Vagina (tissue), 2 donors: ENCODE measurements at places on chromosomes 4 and X.

GRCh38 chr4:56757821-56758411, 63.6 kb downstream of the SPINK2 start:
- DNase-seq: no peak

GRCh38 chrX:10190367-10190766, 33.6 kb downstream of the CLCN4 start:
- DNase-seq: no peak

DNA sequence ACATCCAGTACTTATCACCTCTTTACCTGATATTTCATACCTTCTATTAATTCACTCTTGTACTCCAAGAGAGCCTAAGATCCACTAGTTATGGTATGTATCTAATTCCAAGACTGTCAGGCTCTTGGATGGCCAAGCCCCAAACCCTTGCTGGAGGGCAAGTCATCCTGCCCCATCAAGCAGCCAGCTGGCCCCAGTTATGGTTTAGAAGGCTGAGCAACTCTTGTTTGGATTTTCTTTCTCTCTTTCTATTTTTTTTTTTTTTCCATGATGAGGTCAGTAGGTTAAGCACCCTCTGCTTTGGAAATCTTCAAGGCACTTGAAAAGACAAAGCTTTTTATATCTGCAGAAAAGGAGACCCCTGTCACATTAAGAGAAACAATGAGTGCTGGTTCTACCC, 10.9 kb upstream of the FGF16 start:
- DNase-seq: no peak

GRCh38 chr4:7161721-7162214, 30.6 kb upstream of the SORCS2 start:
- no peak for DNase-seq

DNA sequence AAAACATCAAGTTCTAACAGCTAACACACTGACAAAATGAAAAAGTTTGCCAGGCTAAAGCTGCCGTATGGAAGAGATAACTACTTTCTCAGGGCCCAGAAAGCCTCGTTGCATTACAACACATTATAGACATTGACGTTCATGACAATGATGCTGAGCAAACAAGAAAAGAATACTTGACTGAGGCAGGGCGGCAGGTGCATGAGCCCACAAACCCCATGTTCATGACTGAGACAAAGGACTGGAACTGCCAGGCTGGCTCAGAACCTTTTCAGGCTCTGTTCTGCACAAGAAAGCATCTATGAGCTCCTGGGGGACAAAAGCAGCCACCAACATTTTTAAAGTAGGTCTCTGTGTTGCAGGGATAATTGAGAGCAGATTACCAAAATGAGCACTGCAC, 13.6 kb downstream of the TLR6 start:
- DNase-seq: no peak

- DNase-seq: no peak
Observed at GRCh38 chr4:84733343-84734033, 150.6 kb downstream of the CDS1 start.

GRCh38 chr4:15652191-15652590, 3.0 kb downstream of the FBXL5 start:
- no peak for DNase-seq

DNA sequence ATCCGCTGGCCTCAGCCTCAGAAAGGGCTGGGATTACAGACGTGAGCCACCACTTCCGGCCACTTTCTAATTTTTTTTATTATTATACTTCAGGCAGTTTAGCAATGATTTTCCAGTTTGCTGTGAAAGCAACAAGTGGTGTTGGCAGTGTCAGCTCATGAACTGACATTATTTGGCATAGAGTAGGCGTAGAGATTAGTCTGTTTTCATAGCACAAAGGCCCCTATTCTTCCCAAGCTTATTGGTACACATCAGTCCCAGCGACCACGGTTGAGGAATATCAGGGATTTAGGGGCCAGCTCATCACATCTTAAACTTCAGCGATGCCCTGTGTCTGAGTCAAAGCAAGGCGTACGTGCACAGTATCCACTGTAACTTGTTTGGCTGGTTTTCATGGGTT, 53.0 kb upstream of the RASSF6 start:
- DNase-seq: no peak

DNA sequence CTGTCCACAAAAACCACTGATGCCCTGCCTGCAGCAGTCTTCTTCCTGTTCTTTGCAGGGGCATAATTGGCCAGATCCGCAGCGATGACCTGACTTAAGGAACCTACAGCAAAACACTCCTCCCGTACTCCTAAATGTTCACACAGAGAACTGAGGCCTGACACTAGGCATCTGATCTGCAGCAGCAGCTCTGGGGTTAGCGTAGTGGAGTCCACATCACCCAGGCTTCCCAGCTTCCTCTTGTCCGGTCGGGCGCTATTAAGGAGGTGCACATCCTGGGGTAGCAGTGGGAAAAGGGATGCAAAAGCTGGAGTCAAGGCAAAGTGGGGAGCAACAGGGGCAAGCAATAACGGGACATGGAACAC, 758 bp downstream of the SCFD2 start:
- DNase-seq: no peak

DNA sequence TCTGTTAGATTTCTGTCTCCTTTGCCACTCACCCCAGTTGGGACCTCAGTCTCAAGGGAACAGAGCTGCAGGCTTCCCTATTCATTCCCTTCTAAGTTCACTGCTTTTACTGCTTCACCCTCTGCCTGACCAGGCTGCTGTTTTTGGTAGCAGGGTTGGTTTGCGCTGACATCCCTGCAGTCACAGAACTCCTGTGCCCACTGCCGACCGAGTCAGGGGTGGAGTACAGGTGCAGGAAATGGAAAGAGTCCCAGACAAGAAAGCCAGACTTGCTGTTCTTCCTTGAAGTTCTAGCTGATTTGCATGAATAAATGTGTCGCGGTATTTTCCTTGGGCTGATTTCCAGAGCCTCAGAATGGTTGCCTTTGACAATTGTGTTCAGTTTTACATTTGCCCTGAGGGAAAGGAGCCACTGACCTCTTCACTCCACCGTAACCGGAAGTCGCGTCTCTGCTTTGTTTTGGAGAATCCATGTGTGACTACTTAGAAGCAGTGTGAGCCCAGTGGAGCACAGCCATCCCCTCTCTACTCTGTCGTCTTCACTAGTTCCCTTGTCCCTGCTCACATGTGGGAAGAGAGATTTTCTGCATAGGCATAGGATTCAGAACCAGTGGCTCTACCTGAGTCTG, 84.8 kb downstream of the TNIP2 start:
- DNase-seq: no peak

GRCh38 chr4:48483777-48484493, 792 bp downstream of the SLC10A4 start:
- DNase-seq: no peak

DNA sequence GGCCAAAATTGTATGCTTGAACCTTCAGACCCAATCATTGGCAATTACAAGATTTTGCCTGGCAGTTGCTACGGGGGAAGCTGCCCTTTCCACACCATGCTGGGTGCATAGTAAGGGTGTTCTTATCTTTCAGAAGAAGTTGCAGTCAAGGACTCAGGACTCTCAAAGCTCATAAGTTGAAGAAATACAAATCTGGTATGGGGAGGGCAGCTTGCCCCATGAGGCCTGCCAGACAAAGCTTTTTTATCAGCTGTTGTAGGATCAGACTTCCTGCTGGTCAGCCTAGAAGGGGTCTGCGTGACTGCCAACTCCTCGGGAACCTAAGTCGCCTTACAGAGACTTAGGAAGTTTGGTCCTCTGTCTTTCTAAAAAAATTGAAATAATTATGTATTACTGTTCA, 174.9 kb upstream of the TECRL start:
- DNase-seq: no peak

- DNase-seq: no peak
Observed at GRCh38 chr4:142365391-142365790, 480.7 kb downstream of the INPP4B start.

- DNase-seq: no peak
Observed at GRCh38 chrX:71586929-71587328, 8.7 kb downstream of the GCNA start.

GRCh38 chr4:31998807-31999206, 1278.6 kb downstream of the PCDH7 start:
- no peak for DNase-seq

DNA sequence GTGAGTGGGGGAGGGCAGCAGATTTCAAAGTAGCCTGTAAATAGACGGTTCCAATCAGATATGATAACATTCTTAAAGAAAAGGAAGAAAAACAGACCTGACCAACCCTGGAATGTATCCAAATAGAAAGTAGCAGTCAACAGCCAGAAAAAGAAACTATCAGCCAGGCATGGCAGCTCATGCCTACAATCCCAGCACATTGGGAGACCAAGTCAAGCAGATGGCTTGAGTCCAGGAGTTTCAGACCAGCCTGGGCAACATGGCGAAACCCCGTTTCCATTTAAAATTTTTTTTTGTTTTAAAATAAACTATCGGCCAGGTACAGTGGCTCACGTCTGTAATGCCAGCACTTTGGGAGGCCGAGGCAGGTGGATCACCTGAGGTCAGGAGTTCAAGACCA, 125.0 kb downstream of the THOC2 start:
- no peak for DNase-seq

- no peak for DNase-seq
Observed at GRCh38 chr4:7756071-7756470, 183.6 kb downstream of the AFAP1 start.

DNA sequence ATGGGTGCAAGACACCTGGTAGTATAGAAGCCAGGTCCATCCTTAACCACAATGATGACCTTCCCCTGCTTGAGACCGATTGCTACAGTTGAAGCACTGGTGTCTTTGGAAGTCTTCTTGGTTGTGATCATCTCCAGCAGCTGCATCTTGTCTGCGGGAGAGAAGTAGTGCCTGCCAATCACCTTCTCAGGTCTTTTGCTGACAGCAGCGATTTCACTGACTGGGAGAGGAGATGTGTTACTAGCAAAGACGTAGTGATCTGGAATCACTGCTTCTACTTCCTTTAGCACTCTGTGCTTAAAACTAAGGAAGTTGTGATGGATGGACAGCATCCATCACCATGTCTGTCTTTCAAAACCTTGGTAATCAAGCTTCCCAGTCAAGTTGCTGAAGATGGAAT, 25.9 kb downstream of the CPE start:
- no peak for DNase-seq

DNA sequence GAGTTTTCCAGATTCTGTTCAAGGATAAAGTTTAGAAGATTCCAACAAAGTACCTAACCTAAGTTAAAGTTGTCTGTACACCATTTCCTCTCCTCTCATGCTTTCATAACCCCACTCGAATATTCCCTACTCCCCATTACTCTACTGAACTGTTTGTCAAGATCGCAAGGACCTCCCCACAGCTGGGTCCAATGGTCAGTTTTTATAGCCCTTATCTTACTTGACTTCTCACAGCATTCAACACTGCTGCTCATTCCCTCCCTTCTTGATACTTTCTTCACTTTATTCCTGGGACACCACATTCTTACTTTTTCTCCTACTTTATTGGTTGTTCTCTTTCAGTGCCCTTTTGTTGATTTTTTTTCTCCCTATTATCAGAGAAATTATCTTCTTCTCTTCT, 30.9 kb downstream of the QDPR start:
- DNase-seq: no peak

- DNase-seq: no peak
Observed at GRCh38 chrX:22110729-22111494, 78.8 kb downstream of the PHEX start.

DNA sequence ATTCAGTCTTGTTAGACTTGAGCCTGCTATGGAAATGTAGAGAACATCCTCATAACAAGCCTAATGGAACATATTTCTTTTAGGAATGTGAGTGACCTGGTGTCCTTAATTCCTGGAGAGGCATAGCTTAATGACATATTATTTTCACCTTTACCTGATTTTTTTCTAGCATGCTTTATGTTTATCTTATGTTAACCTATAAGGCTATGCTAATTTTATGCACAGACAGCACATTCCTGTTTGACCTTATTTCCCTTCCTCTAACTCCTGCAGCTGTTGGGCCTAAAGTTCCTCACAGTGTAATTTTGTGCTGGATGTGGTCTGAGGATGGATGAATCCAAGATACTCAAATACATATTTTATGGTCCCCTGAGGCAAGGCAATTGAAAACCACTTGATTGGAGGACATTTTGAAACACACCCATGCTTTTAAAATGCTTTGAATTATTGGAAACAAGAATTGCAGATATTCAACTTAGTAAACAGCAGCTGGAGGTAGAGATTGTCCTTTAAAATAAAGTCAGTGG, 111.5 kb downstream of the LARP7 start:
- DNase-seq: no peak

GRCh38 chrX:97000682-97001368, 117.1 kb downstream of the RPA4 start:
- no peak for DNase-seq

DNA sequence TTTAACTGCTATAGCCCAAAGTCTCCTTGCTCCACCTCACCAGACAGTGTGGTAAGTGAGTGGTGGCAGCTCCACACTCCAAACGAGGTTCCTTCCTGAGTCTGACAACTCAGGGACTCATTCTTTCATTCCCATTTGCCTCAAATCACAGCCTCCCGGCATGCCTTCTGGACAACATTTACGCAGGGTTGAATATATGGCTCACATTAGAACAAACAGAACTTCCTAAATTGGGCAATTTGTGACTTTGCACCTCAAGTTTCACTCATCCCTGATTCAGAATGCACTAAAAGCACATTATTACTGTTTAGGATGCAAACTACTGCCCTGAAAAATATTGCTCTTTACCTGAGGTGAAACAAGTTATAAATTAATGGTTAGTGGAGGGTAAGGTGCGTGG, 224.6 kb upstream of the PPARGC1A start:
- no peak for DNase-seq

GRCh38 chr4:139641218-139641617, 24.4 kb upstream of the MGST2 start:
- DNase-seq: no peak

- DNase-seq: no peak
Observed at GRCh38 chrX:16737024-16737423, 17.6 kb downstream of the SYAP1 start.

DNA sequence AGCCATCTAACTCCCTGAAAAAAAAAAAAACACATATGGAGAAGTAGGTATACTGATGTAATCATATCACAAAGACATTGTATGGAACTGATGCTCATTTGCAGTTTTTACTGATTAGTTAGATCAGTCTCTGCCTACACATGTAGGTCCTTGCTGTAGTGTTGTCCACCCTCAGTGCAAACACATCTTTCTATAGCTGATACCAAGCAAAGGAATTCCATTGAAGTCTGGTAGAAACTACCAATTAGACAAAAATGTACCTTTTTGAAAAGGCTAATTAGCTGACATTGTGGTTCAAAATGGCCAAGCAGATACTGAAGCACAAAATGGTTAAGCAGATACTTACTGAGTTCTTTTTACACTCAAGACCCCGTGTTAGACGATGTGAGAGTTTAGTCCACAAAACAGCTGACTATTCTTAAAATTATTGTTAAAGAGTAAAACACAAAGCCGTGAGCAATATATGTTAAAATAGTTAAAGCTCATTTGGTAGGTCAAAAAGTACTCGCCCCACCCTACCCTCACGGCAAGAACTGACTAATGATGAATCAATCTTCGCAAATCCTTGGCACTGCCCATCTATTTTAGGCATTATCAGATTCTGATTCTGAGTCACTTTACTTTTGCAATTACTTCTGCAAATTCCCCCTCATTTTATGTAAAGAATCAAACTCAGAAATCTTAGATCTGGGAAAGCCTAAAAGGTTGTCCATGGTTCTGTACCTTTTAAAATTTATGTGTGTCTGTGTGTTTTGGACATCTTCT, 40.4 kb downstream of the COL4A6 start:
- no peak for DNase-seq

GRCh38 chr4:165461159-165461821, 82.5 kb downstream of the CPE start:
- no peak for DNase-seq

- no peak for DNase-seq
Observed at GRCh38 chrX:71393919-71394318, 27.8 kb downstream of the TAF1 start.

GRCh38 chrX:78769946-78770345, 22.4 kb downstream of the LPAR4 start:
- DNase-seq: no peak

- no peak for DNase-seq
Observed at GRCh38 chrX:53065104-53065503, 16.5 kb downstream of the GPR173 start.
